ENCODE measurements at places on chromosomes 12 and 14.

DNA sequence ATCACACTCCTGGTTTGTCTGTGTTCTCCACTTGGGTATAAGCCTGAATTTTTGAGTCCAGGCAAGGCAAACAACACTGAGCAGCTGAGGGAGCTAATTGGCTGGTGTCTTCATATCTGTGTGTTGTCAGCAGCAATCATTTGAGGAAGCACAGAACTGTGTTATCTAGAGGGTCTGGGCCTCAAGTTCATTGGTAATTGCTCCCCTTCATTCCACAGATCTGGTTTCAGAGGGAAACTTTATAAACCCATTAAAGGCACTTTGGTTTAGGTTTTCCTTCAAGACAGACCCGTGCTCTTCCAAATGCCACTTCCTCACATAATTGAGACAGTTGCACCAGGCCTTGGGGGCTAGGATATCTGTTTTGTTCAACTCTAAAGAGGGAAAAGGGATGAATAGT is 5.6 kb downstream of the DACT1 start:
- DNase-seq = no peak

GRCh38 chr14:35438910-35439713 is 34.6 kb upstream of the NFKBIA start:
- no peak for DNase-seq

DNA sequence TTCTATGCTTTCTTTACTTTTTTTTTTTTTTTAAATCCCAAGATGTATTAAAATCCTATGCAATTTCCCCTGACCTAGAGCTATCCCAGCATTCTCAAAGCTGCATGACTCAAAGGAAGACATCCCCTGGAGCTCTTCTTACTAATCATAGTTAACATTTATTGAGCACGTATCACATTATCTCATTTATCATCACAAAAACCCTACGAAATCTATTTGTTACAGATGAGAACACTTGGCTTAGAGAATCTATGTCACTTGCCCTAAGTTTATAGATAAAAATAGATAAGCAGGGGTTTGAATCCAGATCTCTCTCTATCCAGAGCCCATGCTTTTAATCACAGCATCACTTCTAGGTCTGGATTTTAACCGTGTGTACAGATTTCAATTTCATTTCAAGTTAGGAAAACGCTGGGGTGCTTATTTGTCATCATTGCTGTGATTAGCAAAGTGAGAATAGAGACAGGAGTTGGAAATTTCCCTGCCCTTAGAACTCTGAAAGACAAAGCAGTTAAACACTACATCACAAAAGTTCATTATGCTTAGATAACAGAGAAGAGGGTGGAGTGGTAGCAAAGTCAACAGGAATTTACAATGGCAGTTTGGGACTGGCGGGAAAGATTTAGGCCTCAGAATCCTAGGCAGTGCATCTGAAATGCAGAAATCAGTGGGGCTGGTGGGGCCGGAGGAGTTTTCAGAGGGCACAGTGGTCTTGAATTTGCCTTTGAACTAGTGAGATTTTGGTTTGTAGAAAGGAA is 177.7 kb upstream of the FRMD6 start:
- no peak for DNase-seq

GRCh38 chr14:54610051-54610977 is 43.4 kb downstream of the SAMD4A start:
- no peak for DNase-seq

GRCh38 chr14:69392481-69392880 is 5.6 kb downstream of the ERH start:
- DNase-seq = no peak

- no peak for DNase-seq
These were observed 341.1 kb downstream of the BTG1 start for GRCh38 chr12:91804533-91804932.

DNA sequence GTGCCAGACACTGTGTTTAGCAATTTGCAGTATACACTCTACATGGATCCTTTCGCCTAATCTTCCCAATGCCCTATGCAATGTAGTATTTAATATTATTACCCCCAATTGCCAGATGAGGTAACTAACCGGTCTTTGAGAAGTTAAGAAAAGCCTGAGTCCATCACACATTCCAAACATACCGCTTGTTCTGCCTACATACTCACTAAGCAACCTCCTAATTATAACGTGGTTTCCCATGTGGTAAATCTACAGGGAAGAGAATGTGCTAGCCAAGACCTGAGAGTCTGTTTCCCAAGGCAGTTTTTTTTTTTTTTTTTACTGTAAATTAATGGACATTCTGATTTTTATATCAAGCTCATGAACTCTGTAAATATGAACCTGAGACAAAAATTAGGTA is 37.2 kb downstream of the ATP2B1 start:
- DNase-seq = no peak

DNA sequence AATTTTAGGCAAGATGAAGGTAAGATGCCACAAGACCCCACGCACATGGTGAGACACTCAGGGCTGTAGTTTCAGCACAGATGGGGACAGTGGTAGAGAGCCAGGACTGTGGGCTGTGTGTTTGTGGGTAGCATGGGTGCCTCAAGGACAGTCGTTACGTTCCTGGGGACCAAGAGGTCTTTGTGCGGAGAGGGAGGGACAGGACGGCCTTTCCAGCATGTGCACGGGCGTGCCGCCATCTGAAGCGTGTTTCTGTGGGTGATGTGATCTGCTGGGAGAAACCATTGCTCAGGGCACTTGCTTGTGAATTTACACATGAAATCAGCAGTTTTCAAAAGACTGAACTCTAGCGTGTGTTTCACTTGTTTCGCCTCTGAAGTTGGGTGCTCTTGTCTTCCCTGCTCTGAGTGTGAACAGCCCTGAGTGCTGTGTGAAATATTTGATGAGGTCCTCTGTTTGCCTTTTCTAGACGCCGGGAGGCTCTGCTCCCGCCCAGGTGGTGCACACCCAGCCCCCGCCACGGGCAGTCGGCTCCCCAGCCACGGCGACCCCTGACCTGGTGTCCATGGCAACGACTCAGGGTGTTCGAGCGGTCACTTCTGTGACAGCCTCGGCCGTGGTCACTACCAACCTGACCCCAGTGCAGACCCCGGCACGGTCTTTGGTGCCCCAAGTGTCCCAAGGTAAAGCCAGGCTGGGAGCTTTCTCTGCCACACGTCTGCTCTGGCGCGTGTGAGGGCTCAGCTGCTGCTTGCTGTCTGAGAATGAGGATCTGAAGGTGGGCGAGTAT is 82.3 kb downstream of the DDX51 start:
- no peak for DNase-seq

GRCh38 chr12:104756901-104757300 is 201.2 kb downstream of the SLC41A2 start:
- DNase-seq = no peak

DNA sequence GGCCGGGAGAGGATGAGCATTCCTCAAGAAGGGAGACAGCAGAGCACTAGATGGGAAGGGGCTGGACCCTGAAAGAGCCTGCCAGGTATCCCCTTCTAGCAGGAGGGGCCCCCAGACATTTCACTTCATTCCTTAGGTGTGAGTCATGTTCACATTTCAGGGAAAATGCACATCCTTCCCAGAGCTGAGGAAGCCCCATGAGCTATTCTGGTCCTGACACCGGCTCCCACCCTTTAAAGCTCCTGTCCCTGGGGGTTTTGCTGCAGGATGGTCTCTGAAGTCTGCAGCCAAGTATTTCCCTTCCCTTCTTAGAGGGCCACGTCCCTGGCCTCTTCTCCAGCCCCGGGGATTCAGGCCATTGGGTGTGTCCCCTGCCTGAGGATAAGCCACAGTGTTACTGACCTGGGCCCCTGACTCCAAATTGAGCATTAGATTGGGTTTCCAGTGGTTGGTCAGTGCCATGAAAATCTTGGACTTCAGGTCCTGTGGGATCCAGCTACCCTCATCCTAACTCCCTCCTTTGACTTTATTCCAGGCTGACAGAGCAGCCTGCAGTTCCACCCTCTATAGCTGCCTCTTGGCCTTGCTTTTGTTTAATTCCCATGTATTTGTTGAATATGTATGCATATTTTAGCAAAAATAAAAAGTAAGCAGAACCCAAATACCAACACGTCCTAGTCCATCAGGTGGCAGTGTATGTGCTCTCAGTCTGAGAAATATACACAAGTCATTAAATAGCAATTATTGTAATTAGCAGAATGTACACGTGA is 267.1 kb downstream of the CACNA1C start:
- no peak for DNase-seq

- DNase-seq = peak; percentile 34
These were observed 126.0 kb upstream of the ATF7IP start for GRCh38 chr12:14239350-14239934.

- no peak for DNase-seq
These were observed 99.7 kb upstream of the EGLN3 start for GRCh38 chr14:34050606-34051005.

Measured in WTC11 (cell line).